ENCODE measurements at places on chromosomes 5 and 9. TPM values are rescaled to one million over a fixed set of nuclear protein-coding genes. Genes with fewer than 3 reads are reported as not detected.

The ROPN1L gene
- total RNA-seq = 0.50 TPM

The ISL1 gene
- total RNA-seq = not detected

The PCDHA9 gene
- total RNA-seq = 0.20 TPM

The ARHGEF28 gene
- 8.4 TPM for total RNA-seq

The GRIN1 gene
- total RNA-seq = 0.17 TPM

The GRK6 gene
- 32.3 TPM for total RNA-seq

The IFNA13 gene
- total RNA-seq = not detected

The PCDHA1 gene
- not detected for total RNA-seq

The FOXD4L5 gene
- total RNA-seq = not detected

The DBH gene
- 0.23 TPM for total RNA-seq

The FAM221B gene
- total RNA-seq = not detected

The MEGF10 gene
- total RNA-seq = 0.17 TPM

The LHX3 gene
- not detected for total RNA-seq

The RLN2 gene
- 2.3 TPM for total RNA-seq

The TMEM215 gene
- total RNA-seq = not detected

The PLAC8L1 gene
- total RNA-seq = 0.47 TPM

The ANKH gene
- total RNA-seq = 57.5 TPM

The EIF4E1B gene
- not detected for total RNA-seq

The GMCL2 gene
- not detected for total RNA-seq

The GHR gene
- total RNA-seq = 6.3 TPM

The ANXA2R gene
- total RNA-seq = 2.9 TPM

The CKMT2 gene
- total RNA-seq = 1.7 TPM

The ACOT12 gene
- total RNA-seq = not detected

The LHX6 gene
- 4.8 TPM for total RNA-seq

The MEIKIN gene
- 1.5 TPM for total RNA-seq

The PKD2L2 gene
- not detected for total RNA-seq

The NUTM2F gene
- not detected for total RNA-seq

The PSAT1 gene
- total RNA-seq = 39.4 TPM

The TRIM7 gene
- total RNA-seq = 4.3 TPM

The AP3B1 gene
- 49.3 TPM for total RNA-seq

The C5orf52 gene
- total RNA-seq = not detected

The ADGRD2 gene
- total RNA-seq = not detected

The GABRA1 gene
- total RNA-seq = not detected

The SHISAL2B gene
- total RNA-seq = 0.45 TPM

The ERMP1 gene
- 28.7 TPM for total RNA-seq

The MAMDC2 gene
- total RNA-seq = 19.4 TPM

The SLC36A1 gene
- 17.4 TPM for total RNA-seq

The GKAP1 gene
- 5.5 TPM for total RNA-seq

The TMEM161B gene
- 16.3 TPM for total RNA-seq

The BHMT gene
- total RNA-seq = 0.16 TPM

The OTULINL gene
- 33.5 TPM for total RNA-seq

The CD14 gene
- total RNA-seq = 76.8 TPM

The CD72 gene
- total RNA-seq = 3.4 TPM

The UGT3A1 gene
- not detected for total RNA-seq

The CCDC183 gene
- not detected for total RNA-seq

The MLANA gene
- total RNA-seq = not detected

The MRRF gene
- total RNA-seq = 35.7 TPM

The IFNK gene
- total RNA-seq = not detected

The ARAP3 gene
- 20.5 TPM for total RNA-seq

The AJM1 gene
- 1.7 TPM for total RNA-seq

The SPOUT1 gene
- total RNA-seq = 40.5 TPM

The TAF11L5 gene
- not detected for total RNA-seq

The RNF208 gene
- 4.9 TPM for total RNA-seq

The INSL4 gene
- not detected for total RNA-seq

The TRAF1 gene
- total RNA-seq = 4.4 TPM
